ENCODE measurements at places on chromosomes 7 and 10.

DNA sequence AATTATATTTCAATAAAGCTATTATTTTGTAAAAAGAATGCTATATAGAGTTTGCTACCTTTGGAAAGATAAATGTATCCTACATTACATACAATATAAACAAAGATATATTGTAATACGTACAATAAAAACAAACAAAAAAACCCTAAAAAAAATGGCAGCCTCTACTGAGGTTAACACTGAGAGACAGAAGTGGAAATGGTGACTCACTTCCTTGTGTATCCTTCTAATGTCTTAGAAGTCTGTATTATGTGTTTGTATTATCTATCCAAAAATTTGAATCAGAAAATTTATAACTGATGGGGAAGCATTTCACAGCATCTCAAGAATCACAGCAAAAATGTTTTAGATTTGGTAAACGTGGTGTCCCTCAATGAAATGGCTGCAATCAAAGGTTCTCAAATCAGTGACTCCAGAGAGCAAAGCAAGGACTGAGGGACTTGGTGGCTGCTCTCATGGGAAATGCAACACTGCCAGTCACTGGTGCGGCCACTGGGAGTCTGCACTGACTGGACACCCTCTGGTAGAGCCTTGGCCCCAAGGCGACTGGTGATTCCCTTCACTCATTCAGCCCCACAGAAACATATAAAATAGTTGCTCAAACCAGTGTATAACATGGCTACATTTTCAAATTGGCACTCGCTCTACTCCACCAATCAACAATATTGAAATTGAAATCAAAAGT lies 53.8 kb downstream of the PANK1 start:
- DNase-seq, result no peak

GRCh38 chr10:47021850-47022249 lies 110.6 kb downstream of the PTPN20 start:
- no peak for DNase-seq

DNA sequence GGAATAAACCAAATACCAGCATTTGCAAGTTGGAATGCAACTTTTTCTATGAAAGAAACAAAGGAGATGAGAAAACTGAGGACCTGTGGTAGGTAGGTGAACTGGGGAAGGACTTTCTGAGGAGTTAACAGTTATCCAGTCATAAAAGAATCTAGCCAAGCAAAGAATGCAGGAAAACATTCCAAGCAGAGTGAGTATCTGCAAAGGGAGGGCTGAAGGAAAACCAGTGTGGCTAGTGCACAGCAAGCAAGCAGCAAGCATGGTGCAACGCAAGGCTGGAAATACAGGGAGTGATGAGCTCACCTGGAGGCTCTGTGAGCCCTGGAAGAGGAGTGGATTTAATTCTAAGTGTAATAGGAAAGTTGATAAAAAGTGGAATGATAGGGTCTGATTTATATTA lies 44.0 kb downstream of the RTKN2 start:
- DNase-seq, result no peak

DNA sequence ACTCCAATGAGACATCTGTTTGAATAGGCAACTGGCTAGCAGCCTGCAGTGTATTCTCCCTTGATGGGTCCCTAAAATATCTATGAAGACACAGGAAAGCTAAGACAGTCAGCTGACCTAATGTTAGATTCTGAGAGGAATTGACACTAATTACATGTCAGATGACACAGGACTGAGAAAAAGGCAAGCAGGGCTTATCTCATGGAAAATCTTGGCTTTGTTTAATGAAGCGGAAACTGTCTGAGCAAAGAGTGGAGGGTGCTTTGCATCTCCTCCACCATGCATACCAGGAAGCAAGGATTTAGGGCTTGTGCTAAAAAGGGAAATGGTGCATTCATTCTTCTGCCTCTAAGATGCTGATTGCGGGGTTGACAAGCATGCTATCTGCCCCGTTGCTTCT lies 135.5 kb upstream of the GLI3 start:
- DNase-seq, result no peak

GRCh38 chr7:35315517-35315916 lies 61.6 kb upstream of the TBX20 start:
- DNase-seq, result no peak

DNA sequence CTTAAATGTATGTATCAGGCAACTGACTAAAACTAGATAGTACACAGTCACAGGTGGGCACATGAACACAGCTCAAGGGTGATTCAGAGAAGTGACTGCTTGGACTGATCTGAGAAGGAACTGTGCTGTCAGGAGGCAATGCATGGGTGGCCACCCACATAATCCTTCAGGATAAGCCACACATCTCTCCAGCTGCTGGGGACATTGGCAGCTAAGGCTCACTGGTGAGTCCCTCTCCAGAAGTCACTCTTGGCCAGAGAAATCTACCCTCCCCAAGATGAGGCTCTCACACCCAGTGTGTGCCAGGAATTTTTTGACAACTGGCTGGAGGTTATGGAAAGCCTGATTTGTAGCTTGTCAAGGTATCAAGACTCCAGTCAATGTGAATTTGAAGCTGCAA lies 302.4 kb upstream of the NEBL start:
- DNase-seq, result no peak

- peak; percentile 3 for DNase-seq
Observed at GRCh38 chr7:42493436-42494198, 256.6 kb upstream of the GLI3 start.

GRCh38 chr7:2195400-2196246 lies 37.1 kb downstream of the MAD1L1 start:
- peak; percentile 24 for DNase-seq

- DNase-seq, result no peak
Observed at GRCh38 chr10:61151059-61151458, 207.1 kb upstream of the RHOBTB1 start.

DNA sequence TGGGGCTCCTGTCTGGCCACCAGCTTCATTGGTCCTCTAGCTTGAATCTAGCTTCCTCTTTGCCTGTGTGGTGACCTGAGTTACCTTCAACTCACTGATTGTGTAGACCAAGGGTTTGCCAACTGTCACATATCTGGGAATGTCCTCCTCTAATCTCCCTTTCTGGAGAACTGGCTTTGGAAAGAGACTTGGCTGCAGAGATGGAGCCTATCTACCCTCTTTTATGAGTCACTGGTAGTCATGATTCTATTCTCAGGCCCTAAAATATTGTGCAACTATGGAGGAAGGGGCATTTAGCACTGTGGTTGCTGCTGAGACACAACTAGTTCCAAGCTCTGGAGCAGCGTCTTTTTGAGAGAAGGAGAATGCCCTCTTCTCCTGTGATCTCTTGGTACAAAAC lies 691.3 kb downstream of the KCNMA1 start:
- DNase-seq, result no peak

- no peak for DNase-seq
Observed at GRCh38 chr10:132322586-132323048, 9.4 kb upstream of the LRRC27 start.

GRCh38 chr7:135970682-135971365 lies 6.3 kb downstream of the MTPN start:
- DNase-seq, result no peak

- no peak for DNase-seq
Observed at GRCh38 chr7:80830010-80830409, 88.8 kb downstream of the SEMA3C start.
